ENCODE measurements at places on chromosomes 11 and 22.

GRCh38 chr11:131511794-131512193, 141.4 kb downstream of the NTM start:
- no peak for DNase-seq

- DNase-seq, result no peak
Measured at GRCh38 chr11:25597696-25598095, 734.2 kb upstream of the ANO3 start.

DNA sequence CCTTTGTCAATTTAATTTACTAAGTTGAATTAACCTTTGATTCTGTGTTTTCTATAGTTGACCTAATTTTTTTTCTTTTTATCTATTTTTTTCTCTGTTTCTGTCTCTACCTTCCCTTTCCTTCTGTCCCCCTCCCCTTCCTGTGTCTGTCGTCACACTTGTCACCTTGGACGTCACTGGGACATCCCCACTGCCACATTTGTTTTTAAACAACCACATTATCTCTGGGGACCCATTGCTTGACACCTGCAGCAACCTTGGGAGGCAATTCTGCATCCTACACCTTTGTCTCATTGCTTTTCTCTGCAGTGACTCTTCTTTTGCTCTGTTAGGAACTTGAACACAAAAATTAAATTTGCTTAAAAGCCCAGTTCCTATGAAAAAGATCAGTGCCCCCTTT, 51.8 kb upstream of the TTC12 start:
- no peak for DNase-seq

DNA sequence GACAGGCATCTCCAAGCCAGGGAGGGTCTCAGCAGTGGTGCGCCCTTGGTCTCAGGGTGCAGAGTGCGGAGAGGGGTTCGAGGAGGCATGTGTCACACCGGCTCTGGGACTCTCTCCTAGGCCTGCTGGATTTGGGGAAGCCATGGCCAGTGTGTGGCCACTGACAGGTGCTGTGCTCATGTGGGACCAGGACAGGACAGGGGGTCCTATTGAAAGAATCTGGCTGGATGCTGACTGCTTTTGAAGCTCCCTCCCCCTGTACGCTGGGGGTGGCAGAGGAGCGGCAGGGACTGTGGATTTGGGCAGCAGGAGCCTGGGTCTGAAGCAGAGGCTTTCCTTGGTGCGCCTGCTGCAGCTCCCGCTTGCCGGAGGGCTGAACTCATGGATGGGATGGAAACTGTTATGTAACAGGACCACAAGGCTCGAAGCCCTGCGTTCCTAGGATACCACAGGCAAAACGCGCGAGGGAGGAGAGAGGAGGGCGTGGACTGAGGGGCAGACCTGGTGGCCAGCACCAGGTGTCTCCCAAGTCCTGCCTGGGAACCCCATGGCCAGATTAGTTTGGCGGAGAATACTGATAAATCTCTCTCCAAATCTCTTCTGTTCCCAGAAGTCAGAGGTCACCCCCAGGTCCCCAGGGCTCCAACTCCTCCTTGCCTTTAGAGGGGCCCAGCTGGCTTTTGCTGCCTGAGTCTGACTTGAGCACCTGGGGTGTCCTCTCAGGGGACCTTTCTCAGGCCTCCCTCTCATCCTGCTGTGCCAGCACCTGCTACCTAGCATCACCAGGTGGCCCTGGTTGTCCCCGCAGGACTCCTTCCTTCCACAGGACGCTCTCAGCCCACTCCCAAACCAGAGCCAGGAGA, 13.8 kb upstream of the TEF start:
- no peak for DNase-seq

GRCh38 chr11:17791144-17791543, 56.6 kb downstream of the KCNC1 start:
- no peak for DNase-seq

DNA sequence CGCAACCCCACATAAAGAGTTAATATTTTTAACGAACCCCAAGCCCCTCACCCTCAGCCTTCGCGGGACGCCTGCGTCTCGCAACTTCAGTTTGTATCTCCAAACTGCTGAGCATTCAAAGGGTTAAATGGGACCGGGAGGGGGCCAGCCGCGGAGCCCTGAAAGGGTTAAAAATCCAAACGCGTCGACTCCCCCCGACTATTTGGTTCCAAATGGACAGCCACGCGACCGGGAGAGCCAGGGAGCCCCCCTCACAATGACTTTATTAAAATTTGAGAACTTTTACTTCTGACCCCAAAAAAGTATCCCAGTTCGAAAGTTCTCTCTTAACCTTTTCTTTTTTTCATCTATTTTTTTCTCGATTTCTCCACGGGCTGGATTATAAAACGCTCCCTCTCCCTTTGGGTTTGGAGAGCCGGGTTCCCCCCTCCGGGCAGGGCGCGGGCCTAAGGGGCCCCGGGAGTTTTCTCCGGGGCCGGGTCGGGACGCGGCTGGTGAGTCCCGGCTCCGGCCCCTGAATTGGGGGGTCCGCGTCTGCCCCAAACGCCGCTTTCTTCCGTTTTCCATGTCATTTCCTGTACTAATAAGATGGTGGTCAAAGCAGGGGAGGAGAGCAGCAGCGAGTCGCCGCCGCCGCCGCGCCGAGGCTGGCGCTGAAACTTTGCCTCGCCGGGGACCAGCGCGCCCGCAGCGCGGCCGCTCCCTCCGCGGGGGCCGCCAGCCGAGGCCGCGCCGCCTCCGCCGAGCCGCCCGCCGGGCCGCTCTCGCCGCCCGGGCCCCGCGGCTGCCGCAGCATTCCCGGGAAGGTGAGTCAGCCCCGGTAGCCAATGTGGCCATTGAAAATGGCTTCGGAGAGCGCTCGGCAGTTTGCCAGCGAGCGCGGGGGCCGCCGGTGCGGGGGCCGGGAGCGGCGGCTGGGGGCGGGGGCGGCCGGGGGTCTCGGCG, at the start of gene PRDM11:
PRDM11 (plus strand) TSS at position 568 of the 945 bp plus-strand sequence. CDS start 35,128 bp downstream, outside the sequence.
- peak; percentile 13 for DNase-seq

DNA sequence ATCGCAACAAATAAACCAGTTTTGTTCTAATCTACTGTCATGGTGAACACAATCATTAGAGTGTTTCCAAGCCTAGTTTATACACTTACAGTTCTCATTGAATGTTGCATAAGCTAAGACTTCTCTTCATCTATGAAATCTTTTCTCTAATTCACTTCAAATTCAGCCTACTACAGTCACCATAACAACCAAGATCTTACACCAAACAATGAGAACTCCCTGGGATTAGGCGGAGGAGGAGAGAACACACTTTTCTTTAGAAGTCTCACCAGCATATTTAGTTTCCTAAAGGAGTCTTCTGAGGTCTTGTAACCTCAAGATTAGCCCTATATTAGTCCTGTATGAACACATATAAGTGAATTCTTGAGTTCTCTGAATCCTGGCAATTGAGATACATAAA, 1889.7 kb downstream of the LRRC4C start:
- no peak for DNase-seq

DNA sequence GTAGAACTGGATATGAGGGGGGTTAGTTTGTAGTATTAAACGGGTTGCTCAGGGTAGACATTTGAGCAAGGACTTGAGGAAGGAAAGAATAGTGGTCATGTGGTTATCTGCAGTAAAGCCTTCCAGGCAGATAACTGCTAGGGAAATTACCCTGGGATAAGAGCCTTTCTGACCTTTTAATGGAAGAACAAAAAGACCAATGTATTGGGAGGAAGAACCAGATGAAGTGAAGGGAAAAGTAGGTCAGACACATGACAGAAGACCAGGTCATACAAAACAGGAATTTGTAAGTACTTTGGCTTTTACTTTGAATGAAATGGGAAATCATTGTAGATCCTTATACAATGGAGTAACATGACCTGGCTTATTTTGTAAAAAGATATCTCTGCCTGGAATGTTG, 241.9 kb upstream of the CTSC start:
- no peak for DNase-seq

- no peak for DNase-seq
Measured at GRCh38 chr11:48047616-48048015, 67.3 kb downstream of the PTPRJ start.

GRCh38 chr22:48236261-48236660, 1473.8 kb downstream of the TBC1D22A start:
- no peak for DNase-seq

DNA sequence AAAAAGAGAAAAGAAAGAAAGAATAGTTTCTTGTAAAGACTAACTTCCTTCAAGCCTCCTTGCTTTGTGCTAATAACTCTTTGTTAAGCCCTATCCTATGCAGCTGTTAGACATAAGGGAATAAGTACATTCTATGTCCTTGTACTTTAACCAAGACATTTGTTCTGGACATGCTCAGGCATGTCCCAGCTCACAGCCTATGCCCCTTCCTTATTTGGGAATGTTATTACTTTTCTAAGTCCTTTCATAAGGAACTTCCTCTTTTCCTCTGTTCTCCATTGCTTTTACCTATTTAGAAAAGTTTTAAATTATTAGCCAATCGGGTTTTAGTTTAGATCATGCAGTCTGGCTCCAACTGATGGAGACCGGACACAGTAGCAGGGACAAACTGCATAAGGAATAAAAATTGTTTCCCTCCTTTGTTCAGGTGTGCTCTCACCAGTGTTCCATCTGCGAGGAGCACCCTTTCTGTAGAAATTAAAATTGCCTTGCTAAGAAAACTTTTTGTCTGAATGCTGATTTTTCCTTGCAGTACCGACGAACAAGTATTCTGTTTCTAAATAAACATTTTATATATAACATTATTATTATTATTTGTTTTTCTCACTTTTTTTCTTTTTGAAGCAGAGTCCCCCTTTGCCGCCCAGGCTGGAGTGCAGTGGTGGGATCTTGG, 21.6 kb upstream of the SPINDOC start:
- DNase-seq, result no peak

- DNase-seq, result no peak
Measured at GRCh38 chr11:405954-406795, 8.6 kb downstream of the SIGIRR start.

DNA sequence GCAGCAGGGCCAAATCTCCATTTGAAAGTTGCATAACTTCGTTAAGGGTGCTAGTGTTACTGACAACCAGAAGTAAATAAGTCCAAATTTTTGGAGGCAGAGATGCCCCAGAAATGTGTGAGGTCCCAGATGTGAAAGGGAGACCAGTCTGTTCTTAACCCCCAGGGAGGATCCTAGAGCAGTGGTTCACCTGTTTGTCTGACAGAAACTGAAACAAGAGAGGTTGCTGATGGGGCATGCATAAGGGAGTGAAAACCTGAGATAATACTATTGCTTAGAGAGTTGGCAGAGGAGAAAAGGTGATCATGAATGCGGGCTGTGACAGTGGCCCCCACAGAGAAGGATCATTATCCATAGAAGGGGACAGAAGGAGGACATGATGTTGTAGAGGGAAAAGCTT, 3.8 kb downstream of the CBLIF start:
- no peak for DNase-seq

- no peak for DNase-seq
Measured at GRCh38 chr11:134637091-134638015, 225.3 kb upstream of the B3GAT1 start.

DNA sequence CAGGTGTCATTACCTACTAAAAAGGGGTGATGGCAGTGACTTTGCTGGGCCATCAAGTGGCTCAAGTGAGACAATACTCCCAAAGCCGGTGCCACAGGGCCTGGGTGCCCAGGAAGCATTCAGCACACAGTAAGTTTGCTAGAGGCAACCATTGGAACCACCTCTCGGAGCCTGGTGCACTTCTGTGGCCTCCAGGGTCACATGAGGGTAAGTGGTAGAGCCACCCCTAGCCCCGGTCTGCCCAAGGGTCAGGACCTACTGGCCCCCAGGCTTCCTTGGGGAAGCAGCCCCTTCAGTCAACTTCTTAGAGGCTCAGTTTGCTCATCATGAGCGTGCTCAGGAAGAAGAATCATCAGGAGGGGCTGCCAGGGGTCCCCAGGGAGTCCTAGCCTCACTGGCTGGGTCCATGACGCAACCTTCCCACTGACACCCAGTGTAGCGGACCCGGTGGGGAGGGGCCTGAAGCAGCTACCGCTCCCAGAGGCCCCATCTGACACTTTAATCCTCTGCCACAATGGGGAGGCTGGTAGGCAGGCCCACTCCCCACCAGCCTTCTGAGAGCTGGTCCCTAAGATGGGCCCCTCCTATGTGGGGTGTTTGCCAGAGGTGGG, 17.5 kb upstream of the RASL10A start:
- DNase-seq, result no peak

DNA sequence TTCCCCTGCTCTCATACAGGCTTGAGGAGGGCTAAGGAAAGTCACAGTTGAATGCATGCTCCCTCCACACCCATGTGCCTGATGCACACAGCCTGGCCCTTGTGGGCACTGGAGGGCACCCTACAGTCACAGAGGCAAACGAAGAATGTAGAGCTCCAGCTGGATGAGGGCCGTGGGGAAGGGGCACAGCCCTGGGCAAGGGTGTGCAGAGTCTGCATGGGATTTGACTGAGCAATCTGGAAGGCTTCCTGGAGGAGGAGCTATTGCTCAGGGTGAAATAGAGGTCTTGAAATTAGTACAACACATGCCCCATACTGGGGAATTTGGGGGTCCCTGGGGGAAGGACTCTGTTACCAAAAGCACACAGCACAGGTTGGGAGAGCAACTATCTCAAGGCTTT, 64.0 kb downstream of the KCNQ1 start:
- DNase-seq, result no peak

GRCh38 chr11:80860632-80861031, 1419.8 kb upstream of the TENM4 start:
- no peak for DNase-seq

GRCh38 chr11:83998921-83999320, 712.8 kb upstream of the CCDC90B start:
- no peak for DNase-seq

- no peak for DNase-seq
Measured at GRCh38 chr11:26620282-26621045, 48.4 kb upstream of the MUC15 start.

GRCh38 chr11:109512249-109512648, 90.3 kb downstream of the C11orf87 start:
- no peak for DNase-seq

DNA sequence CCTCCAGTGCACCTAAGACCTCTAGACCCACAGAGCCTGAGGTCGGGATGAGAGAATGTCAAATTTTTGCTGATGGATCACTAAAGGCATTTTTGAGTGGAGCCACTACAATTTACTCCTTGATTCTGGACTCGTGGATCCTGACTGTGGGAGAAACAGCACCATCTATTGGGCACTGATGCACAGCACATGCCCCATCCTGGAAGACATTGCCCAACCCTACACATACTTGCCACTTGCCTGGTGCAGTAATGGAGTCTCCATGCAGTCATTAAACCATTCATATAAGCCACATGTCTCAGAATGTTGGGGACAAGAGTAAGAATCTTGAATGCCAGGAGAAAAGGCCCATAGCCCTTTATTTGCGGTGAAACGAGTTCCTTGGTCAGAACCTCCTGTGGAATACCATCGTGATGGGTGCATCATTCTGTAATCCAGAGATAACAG, 103.9 kb downstream of the GGTLC2 start:
- no peak for DNase-seq

GRCh38 chr22:25746012-25746373, 4.0 kb downstream of the MYO18B start:
- no peak for DNase-seq
